Upper lobe of right lung (tissue), 1 donor: ENCODE measurements at places on chromosomes 4 and X. TPM values are rescaled to one million over a fixed set of nuclear protein-coding genes. Genes with fewer than 3 reads are reported as not detected.

DNA sequence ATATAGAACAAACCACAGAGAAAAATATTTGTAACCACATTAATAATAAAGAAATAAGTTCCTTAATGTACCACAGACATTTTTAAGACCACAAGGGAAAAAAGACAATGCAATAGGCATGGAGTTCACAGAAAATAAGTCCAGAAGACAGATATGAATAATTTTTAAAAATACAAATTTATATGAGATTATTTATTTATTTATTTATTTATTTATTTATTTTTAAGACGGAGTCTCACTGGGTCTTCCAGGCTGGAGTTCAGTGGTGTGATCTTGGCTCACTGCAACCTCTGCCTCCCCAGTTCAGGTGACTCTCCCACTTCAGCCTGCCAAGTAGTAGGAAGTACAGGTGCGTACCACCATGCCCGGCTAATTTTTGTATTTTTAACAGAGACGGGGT is 53.7 kb downstream of the THAP9 start:
- H3K4me1 ChIP-seq, result no peaks in the 10 kb centered on the region
- H3K36me3 ChIP-seq, result no peaks in the 10 kb centered on the region
- DNase-seq, result no peak

DNA sequence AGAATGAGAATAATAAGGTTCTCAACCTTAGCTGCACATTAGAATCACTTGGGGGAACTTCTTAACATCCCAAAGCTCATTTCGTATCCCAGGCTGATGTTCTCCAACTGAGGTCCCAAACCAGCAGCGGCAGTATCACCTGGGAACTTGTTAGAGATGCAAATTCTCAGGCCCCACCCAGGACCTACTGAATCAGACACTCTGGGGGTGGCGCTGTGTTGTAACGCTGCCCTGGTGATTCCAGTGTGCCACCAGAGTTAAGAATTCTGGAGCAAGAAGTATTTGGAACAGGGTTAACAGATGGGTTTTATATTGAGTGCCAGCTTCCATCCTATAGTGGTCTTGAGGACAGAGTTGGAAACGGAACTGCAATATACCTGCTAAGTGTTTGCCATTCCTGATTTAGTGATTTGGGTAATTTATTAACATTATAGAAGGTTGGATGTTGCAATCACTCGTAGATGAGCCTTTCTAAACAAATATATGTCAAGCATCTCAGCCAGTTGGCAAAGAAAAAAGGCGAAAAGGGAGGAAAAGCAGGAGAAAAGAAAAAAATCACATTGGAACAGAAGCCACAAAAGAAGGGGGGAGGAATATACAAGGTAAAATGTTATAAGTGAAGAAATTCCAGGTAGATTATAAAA is 141.0 kb downstream of the ARX start:
- H3K27me3 ChIP-seq, result no peaks in the 10 kb centered on the region
- DNase-seq, result no peak
- no peaks in the 10 kb centered on the region for H3K4me1 ChIP-seq

GRCh38 chrX:119552508-119552907 is 12.7 kb downstream of the STEEP1 start:
- H3K4me3 ChIP-seq, result no peak overlapping the region
- no peaks in the 10 kb centered on the region for H3K4me1 ChIP-seq
- H3K27me3 ChIP-seq, result no peaks in the 10 kb centered on the region
- DNase-seq, result no peak
- H3K36me3 ChIP-seq, result no peaks in the 10 kb centered on the region

DNA sequence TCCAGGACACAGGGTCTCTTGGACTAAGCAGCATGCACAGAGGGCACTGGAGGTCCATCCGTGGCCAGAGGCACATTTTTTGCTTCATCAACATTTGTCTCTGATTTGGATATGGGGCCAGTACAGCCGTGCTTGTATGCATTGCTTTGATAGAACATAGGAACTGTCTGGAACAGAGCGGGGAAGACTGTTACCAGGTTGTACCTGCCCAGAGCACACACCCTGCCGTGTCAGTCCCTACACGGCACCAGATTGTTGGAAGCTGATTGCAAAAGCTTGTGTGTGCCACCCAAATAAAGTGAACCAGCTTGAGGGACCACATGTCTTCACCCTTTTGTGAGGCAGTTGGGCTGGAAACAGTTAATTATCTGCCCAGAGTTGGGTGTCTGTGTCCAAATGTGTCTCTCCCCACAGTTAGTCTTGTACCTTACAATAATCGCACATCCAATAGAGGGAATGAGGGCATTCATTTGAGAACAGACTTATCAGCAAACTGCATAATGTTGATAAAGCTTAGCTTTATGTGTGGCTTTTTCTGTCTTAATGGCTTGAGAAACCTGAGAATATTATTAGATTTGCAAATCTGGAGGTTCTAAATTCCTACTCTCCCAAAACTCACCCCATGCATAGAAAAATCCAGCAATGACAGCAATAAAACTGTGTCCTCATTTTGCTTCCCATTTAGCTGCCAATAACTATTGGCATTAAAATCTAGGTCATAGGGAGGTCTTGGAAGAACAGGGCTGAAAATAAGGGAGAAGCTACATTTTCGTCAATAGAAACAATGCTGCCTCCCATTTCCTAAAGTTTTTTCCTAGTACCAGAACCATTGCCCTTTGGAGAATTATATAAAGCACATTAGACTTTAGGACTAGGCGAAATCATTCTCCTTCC is 21.2 kb downstream of the KLF3 start:
- H3K4me3 ChIP-seq, result no peak overlapping the region
- H3K36me3 ChIP-seq, result peaks cover 60% of the 10 kb centered on the region
- peaks cover 19% of the 10 kb centered on the region for H3K4me1 ChIP-seq
- H3K27me3 ChIP-seq, result no peaks in the 10 kb centered on the region
- no peak overlapping the region for H3K27ac ChIP-seq
- no peak for DNase-seq

DNA sequence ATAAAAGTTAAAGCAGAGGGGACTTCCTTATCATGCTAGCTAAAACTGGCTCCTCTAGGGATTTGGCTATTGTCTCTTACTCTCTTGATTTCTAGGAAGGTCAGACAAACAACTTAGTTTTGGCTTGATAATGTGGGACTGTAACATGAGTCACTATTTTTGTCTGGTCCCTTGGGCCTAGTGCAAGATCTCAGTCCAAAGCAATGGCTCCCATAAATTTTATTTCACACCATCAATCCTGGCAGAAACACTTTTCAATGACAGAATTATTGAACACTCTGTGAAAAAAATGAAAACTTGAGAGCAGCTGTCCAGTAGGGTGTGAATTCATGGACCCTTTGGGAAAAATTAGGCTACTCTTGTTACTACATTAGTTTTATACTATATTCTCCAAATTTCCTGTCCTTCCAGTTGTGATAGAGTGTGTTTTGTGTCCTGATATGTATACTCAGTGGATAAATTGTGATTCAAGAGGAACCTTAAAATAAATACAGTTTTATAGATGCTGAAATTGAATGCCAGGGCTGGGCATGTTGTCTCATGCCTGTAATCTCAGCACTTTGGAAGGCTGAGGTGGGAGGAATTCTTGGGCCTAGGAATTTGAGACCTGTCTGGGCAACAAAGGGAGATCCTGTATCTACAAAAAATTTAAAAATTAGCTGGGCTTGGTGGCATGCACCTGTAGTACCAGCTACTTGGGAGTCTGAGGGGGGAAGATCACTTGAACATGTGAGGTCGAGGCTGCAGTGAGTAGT is 10.8 kb upstream of the SNCA start:
- no peak for DNase-seq
- H3K36me3 ChIP-seq, result no peaks in the 10 kb centered on the region
- no peaks in the 10 kb centered on the region for H3K27me3 ChIP-seq
- no peaks in the 10 kb centered on the region for H3K4me1 ChIP-seq
- no peak overlapping the region for H3K4me3 ChIP-seq

GRCh38 chr4:4590546-4590945 is 48.7 kb upstream of the STX18 start:
- no peak for DNase-seq
- no peak overlapping the region for H3K4me3 ChIP-seq
- H3K36me3 ChIP-seq, result no peaks in the 10 kb centered on the region
- H3K27me3 ChIP-seq, result no peaks in the 10 kb centered on the region
- no peaks in the 10 kb centered on the region for H3K4me1 ChIP-seq

- peak within 1 kb of the TSS; percentile 50 for H3K4me3 ChIP-seq
- DNase-seq, result peak; percentile 87
- no peaks in the 10 kb centered on the region for H3K36me3 ChIP-seq
- H3K27me3 ChIP-seq, result peaks cover 33% of the 10 kb centered on the region
Measured at GRCh38 chr4:144645631-144646522, at the start of gene HHIP. HHIP (plus strand) TSS chr4:144646156; CDS start chr4:144646676, 520 bp downstream.

- DNase-seq, result no peak
- H3K27ac ChIP-seq, result no peak overlapping the region
- no peaks in the 10 kb centered on the region for H3K27me3 ChIP-seq
Measured at GRCh38 chr4:136985683-136986082, 546.6 kb downstream of the PCDH18 start.

- H3K27ac ChIP-seq, result peak overlapping the region; percentile 97
- no peaks in the 10 kb centered on the region for H3K27me3 ChIP-seq
- H3K4me1 ChIP-seq, result peaks cover 16% of the 10 kb centered on the region
- no peak for DNase-seq
Measured at GRCh38 chr4:39456946-39457763, 1.6 kb downstream of the RPL9 start.

- DNase-seq, result no peak
- no peaks in the 10 kb centered on the region for H3K27me3 ChIP-seq
- H3K27ac ChIP-seq, result no peak overlapping the region
- H3K4me1 ChIP-seq, result no peaks in the 10 kb centered on the region
- H3K4me3 ChIP-seq, result no peak overlapping the region
Measured at GRCh38 chrX:143378851-143379250, 138.4 kb downstream of the SPANXN3 start.

DNA sequence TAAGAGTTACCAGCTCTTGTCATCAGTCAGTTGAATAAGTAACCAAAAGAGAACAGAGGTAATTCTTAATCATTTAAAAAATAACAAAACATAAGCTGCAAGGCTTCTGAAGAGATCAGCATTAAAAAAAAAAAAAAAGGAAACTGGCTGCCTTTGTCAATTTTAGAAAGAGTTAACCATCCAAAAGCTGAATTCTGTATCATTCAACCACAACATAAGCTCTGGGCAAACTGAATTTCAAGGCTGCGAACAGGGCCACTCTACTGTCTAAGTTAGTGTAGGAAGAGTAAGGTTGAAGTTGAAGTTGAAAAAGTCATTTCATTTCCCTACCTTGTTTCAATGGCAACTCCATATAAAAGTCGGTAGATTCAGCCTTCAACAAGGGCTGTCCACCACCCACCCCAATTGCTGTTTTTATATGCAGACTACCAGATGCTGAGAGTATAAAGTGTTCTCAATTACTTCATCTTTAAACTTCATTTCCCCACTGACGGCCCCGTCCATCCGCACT is 1.1 kb upstream of the LIN54 start:
- peak overlapping the region; percentile 77 for H3K4me3 ChIP-seq
- H3K27ac ChIP-seq, result peak overlapping the region; percentile 88
- no peaks in the 10 kb centered on the region for H3K27me3 ChIP-seq
- no peak for DNase-seq

GRCh38 chr4:147617841-147618691 is 869 bp downstream of the TMEM184C start:
- H3K4me1 ChIP-seq, result peaks cover 46% of the 10 kb centered on the region
- H3K36me3 ChIP-seq, result peaks cover 6% of the 10 kb centered on the region
- DNase-seq, result no peak
- H3K27ac ChIP-seq, result peak overlapping the region; percentile 90

DNA sequence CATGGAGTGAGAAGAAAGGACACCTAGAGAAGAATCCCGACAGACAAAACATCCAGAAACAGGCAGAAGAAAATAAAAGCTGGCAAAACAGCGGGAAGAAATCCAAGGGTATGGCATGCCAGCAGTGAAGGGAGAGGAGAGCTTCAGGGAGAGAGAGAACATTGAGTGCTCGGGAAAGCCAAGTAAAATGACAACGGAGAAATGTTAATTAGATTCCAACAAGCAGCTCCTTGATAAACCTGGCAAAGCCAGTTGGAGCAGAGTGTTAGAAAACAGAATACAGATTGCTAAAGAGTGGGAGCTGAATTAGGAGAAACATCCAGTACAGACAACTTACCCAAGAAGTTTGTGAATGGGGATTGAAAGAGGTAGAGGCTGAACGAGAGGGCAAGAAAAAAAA is 40.4 kb upstream of the MAOA start:
- no peak overlapping the region for H3K4me3 ChIP-seq
- no peaks in the 10 kb centered on the region for H3K4me1 ChIP-seq
- no peaks in the 10 kb centered on the region for H3K27me3 ChIP-seq
- H3K36me3 ChIP-seq, result no peaks in the 10 kb centered on the region
- H3K27ac ChIP-seq, result no peak overlapping the region

GRCh38 chr4:76305971-76306881 is at the start of gene STBD1:
STBD1 (plus strand) TSS chr4:76306733; CDS start chr4:76306770, 37 bp downstream.
- peaks cover 22% of the 10 kb centered on the region for H3K4me1 ChIP-seq
- H3K27ac ChIP-seq, result peak within 1 kb of the TSS; percentile 80
- peaks cover 8% of the 10 kb centered on the region for H3K36me3 ChIP-seq
- DNase-seq, result peak; percentile 90
- no peaks in the 10 kb centered on the region for H3K27me3 ChIP-seq

GRCh38 chr4:83013420-83013867 is 2.8 kb upstream of the LIN54 start:
- no peaks in the 10 kb centered on the region for H3K36me3 ChIP-seq
- peak overlapping the region; percentile 88 for H3K27ac ChIP-seq
- H3K4me1 ChIP-seq, result peaks cover 30% of the 10 kb centered on the region
- peak overlapping the region; percentile 77 for H3K4me3 ChIP-seq
- DNase-seq, result no peak
- no peaks in the 10 kb centered on the region for H3K27me3 ChIP-seq

AKAP4 gene
- not detected for total RNA-seq

CLDN24 gene
- total RNA-seq, result not detected
